B cell (primary cell): ENCODE measurements at places on chromosomes 16 and 17. TPM values are rescaled to one million over a fixed set of nuclear protein-coding genes. Genes with fewer than 3 reads are reported as not detected.

DNA sequence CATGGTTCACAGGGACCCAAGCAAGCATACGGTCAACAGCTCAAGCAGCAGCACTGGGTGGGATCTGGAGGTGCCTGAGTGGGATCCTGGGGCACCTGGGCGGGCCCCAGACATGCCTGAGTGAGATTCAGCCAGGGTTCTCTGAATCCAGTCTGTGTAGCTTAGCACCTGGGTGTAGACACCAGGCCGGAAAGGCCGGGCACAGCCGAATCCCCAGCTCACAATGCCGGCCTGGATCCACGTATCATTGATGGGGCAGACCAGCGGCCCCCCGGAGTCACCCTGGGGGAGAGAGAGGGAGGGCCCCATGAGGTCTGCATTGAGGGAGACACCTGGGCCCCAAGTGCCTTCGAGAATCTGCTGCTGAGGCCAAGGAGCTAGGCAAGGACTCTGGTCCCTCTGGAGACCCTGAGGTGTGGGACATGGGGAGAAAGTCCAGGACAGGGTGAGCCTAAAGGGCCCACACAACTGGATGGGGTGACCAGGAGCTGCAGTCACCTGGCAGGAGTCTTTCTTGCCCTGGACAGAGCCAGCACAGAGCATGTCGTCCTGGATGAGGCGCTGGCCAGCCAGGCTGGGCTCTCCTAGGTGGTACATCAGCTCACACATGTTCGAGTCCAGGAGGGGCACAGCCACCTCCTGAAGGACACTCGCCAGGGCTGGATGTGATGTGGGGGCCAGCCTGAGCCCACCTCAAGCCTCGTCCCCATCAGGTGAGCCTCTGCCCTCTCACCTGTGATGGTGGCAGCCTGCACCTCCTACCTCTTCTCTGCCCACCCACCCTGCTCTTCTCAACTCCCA lies 9.7 kb downstream of the ZG16B start:
- H3K27me3 ChIP-seq: no peaks in the 10 kb centered on the region
- no peak overlapping the region for H3K27ac ChIP-seq
- no peak overlapping the region for H3K4me3 ChIP-seq
- no peak for DNase-seq

GRCh38 chr16:85301231-85301630 lies 189.0 kb upstream of the CIBAR2 start:
- H3K27ac ChIP-seq: no peak overlapping the region
- peaks cover 29% of the 10 kb centered on the region for H3K4me1 ChIP-seq
- peaks cover 5% of the 10 kb centered on the region for H3K27me3 ChIP-seq

DNA sequence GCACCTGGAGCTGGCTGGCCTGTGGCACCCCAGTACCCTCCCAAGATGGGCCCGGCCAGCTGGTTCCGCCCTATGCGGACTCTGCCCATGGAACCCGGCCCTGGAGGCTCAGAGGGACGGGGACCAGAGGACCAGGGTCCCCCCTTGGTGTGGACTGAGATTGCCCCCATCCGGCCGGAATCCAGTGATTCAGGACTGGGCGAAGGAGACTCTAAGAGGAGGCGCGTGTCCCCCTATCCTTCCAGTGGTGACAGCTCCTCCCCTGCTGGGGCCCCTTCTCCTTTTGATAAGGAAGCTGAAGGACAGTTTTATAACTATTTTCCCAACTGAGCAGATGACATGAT lies 12.0 kb downstream of the TBX21 start:
- no peak for DNase-seq
- H3K4me1 ChIP-seq: peaks cover 12% of the 10 kb centered on the region
- peaks cover 4% of the 10 kb centered on the region for H3K27me3 ChIP-seq
- H3K27ac ChIP-seq: no peak overlapping the region
- no peak overlapping the region for H3K4me3 ChIP-seq
- peaks cover 2% of the 10 kb centered on the region for H3K36me3 ChIP-seq

- H3K4me3 ChIP-seq: no peak overlapping the region
- DNase-seq: no peak
- H3K4me1 ChIP-seq: peaks cover 17% of the 10 kb centered on the region
Observed at GRCh38 chr16:11098601-11099390, 154.4 kb downstream of the CLEC16A start.

GRCh38 chr16:67444259-67445125 lies 13.6 kb downstream of the HSD11B2 start:
- H3K27me3 ChIP-seq: no peaks in the 10 kb centered on the region
- no peak for DNase-seq
- peaks cover 81% of the 10 kb centered on the region for H3K36me3 ChIP-seq
- no peak overlapping the region for H3K4me3 ChIP-seq
- no peaks in the 10 kb centered on the region for H3K4me1 ChIP-seq

SEC14L5 gene
- not detected in 2 replicates for polyA plus RNA-seq

AOC3 gene
- polyA plus RNA-seq: 1.5 and 2.7 TPM in 2 replicates

RRAD gene
- 1.9 and 4.1 TPM in 2 replicates for polyA plus RNA-seq

KLHL10 gene
- 0.37 TPM in 1 of 2 replicates, not detected in the other for polyA plus RNA-seq

CHMP6 gene
- 13.3 and 21.2 TPM in 2 replicates for polyA plus RNA-seq

TBC1D3H gene
- not detected in 2 replicates for polyA plus RNA-seq

MEOX1 gene
- not detected in 2 replicates for polyA plus RNA-seq

CALB2 gene
- not detected in 2 replicates for polyA plus RNA-seq

KRT23 gene
- 0.06 TPM in 1 of 2 replicates, not detected in the other for polyA plus RNA-seq

HID1 gene
- 4.0 and 6.3 TPM in 2 replicates for polyA plus RNA-seq

NKD1 gene
- polyA plus RNA-seq: 0.14 and 0.16 TPM in 2 replicates

CDC6 gene
- 0.69 and 1.1 TPM in 2 replicates for polyA plus RNA-seq
